NCI-H345 (cell line): ENCODE measurements at places on chromosomes 4 and X.

- DNase-seq, result no peak
These were observed 29.0 kb upstream of the TMEM154 start for GRCh38 chr4:152708796-152709195.

DNA sequence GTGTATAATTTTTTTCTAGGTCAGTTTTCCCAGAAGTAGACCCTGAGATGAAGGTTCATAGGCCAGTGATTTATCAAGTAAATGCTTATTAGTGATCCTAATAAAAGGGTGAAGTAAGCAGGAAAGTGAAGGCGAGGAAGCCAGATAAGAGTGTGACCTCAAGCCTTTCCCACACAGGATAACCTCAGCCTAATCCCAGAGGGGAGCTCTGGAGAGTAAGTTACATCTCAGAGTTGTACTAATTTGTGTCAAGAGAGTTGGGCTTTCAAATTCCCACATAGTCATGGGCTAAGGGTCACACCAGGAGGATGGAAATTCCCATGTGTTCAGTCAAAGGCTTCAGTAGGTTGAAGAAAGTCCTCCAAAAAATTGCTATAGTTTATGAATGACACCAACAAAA lies 191.4 kb downstream of the ADGRA3 start:
- no peak for DNase-seq

- no peak for DNase-seq
These were observed 61.4 kb downstream of the PAPSS1 start for GRCh38 chr4:107658400-107659336.

- DNase-seq, result no peak
These were observed 11.6 kb downstream of the TKTL1 start for GRCh38 chrX:154307202-154307601.

- no peak for DNase-seq
These were observed 31.8 kb downstream of the USP11 start for GRCh38 chrX:47264483-47265173.

- peak; percentile 28 for DNase-seq
These were observed 80.6 kb downstream of the PBDC1 start for GRCh38 chrX:76253432-76253831.

DNA sequence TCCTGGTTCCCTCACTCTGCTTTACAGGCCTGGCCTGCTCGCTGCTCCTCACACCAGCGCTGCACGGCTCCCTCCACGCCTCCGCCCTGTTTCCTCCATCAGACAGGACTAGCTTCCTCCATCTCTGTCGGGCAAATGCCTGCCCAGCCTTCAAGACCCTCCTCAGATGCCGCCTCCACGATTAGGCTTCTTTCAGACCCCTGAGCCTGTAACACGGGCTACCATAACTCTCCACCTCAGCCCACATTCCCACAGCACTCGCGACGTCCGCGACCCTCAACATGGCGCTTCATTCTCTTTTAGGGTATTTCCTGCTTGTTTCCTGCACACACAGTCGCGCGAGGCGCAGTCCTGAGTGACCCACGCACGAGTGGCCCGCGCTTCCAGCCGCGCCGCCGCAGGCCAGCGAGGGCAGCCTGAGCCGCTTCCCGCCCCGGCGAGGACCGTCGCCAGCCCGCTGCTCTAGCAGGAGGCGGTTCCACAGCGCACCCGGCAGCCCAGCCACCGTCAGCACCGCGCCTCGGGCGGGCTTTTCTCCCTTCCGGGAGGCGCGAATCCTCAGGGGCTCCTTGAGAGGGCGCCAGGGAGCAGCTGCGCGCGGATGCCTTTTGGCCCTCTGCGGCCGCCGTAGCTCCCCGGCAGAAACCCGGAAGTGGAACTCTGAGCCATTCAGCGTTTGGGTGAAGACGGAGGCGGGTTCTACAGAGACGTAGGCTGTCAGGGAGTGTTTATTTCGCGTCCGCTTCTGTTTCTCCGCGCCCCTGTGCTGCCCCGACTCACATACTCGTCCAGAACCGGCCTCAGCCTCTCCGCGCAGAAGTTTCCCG lies at the start of gene FRG1:
FRG1 (plus strand) TSS at position 695 of the 827 bp plus-strand sequence. CDS start 138 bp downstream, outside the sequence.
- DNase-seq, result no peak

DNA sequence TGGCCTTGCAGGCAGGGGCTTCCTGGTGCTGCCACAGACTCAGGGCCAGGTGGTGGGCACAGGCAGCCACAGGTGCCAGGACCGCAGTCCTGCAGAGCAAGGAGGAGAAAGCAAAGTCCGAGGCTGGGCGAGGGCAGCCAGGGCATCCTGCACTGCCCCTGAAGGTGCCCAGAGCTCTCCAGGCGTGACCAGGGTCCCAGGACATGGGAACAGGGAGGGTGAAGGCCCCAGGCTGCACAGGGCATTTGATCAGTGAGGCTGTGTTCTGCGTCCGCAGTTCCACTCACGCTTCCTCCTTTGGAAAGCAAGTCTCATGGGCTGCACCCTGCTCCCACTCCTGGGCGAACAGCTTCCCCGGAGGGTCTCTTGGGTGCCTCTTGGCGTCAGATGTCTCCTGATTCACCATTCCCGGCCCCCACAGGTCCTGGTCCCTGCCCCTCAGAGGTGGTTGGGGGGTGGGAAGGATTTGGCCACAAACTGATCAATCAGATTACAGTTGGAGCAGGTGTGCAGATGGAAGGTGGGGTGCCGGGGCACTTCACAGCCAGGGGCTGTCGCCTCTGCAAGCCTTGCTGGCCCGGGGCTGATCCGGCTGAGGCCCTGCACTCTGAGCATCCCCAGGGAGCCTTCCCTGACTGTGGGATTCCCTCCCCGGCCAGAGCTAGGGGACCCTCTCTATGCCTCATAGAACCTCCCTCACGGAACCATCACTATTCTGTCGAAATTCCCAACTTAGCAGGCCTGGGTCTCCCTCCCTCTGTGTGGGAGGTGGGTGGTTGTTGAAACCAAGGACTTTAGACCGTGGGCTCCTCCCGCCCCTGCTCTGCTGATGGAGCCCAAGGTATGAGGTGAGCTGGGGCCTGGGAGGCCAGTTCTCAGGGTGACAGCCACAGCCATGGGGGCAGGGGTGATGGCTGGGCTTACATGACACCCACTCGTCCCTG lies 3.3 kb downstream of the SH3TC1 start:
- no peak for DNase-seq

DNA sequence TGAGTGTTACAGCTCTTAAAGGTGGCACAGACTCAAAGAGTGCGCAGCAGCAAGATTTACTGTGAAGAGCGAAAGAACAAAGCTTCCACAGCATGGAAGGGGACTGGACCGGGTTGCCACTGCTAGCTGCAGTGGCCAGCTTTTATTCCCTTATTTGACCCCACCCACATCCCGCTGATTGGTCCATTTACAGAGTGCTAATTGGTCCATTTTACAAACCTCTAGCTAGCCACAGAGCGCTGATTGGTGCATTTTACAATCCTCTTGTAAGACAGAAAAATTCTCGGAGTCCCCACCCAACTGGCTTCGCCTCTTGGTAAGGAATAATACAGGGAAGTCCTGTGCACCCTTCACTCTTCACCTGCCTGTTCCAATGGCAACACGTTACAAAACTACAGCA lies 1.9 kb upstream of the SHROOM2 start:
- no peak for DNase-seq

GRCh38 chrX:95071621-95072020 lies 1397.6 kb downstream of the FAM133A start:
- peak; percentile 61 for DNase-seq

GRCh38 chrX:38880296-38880854 lies 79.1 kb downstream of the MID1IP1 start:
- peak; percentile 19 for DNase-seq

- DNase-seq, result no peak
These were observed 251.0 kb downstream of the STIM2 start for GRCh38 chr4:27111627-27112026.

- no peak for DNase-seq
These were observed 62.0 kb upstream of the GPRIN3 start for GRCh38 chr4:89369581-89369980.

DNA sequence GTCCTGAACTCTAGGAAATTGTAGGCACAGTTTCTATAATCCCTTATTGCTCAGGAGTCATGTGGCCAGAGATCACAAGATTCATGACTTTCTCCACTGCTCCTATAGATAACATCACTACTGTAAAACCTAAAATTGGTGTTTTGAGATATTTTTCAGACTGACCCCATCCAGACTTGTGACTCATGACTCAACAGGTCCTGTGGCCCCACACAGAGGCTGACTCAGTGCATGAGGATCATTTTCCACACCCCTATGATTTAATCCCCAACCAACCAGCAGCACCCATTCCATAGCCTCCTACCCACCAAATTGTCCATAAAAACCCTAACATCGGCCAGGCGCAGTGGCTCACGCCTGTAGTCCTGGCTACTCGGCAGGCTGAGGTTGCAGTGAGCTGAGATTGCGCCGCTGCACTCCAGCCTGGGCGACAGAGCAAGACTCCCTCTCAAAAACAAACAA lies 13.2 kb upstream of the XIAP start:
- no peak for DNase-seq

DNA sequence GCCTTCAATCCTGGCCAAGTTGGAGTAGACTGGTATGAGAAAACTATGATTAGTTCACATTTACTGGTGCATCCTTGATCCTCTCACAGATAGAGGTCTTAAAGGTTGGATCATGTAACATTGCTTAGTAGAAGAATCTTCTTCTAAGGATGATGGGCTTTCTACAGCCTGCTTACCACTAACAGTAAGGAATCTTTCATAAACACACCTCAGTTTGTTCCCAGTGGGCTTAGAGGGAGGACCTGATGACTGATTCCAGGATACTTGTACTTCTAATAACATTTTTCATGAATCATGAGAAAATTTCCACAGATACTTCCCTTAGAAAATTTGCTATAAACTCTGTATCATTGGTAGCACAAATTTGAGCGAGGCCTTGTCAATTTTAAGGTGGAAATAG lies 40.6 kb downstream of the CCNI start:
- DNase-seq, result no peak

GRCh38 chr4:70946939-70947338 lies 44.8 kb downstream of the MOB1B start:
- DNase-seq, result no peak

DNA sequence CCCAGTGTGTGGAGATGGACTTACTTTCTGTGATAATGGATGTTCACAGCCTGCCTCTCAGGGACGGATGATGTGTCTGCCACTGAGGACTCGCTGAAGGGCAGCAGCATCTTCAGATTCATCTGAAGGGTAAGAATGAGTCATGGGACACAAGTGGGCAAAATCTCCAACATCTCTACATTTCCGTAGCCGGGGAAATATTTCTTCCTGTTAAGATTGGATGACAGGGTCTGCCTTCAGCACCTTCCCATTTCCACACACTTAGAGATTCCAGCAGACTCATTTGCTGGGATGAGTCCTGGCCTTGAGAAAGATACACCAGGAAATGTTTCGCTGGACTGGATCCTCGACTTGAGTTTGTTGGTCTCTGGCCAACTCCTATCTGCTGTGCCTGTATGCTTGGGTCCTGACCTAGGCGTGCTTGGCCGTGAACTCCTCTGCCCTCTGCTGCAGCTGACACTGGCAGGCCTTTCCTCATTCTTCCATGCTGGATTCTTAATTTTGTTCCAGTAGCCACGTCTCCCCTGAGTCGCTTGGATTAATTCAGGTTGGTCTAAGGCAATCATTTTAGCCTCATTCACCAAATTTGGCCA lies 46.5 kb upstream of the SOD3 start:
- no peak for DNase-seq

DNA sequence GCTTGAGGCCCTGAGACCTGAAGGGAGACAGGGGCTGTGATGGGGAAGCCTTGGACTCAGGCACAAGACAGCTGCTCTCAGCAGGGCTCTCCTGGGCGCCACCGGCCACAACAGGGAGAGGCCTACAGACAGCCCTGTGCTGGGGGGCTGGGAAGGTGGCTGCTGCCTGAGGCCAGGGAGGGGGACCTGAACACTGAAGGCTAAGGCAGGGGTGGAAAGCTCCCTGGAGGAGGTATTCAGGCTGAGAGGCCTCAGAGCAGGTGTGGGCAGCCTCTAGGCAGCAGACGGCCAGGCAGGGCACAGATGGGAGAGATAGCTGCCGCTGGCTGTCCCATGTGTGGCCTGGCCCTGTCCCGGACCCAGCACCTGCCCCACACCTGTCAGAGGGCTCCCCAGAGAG lies 33.0 kb downstream of the TACC3 start:
- no peak for DNase-seq

DNA sequence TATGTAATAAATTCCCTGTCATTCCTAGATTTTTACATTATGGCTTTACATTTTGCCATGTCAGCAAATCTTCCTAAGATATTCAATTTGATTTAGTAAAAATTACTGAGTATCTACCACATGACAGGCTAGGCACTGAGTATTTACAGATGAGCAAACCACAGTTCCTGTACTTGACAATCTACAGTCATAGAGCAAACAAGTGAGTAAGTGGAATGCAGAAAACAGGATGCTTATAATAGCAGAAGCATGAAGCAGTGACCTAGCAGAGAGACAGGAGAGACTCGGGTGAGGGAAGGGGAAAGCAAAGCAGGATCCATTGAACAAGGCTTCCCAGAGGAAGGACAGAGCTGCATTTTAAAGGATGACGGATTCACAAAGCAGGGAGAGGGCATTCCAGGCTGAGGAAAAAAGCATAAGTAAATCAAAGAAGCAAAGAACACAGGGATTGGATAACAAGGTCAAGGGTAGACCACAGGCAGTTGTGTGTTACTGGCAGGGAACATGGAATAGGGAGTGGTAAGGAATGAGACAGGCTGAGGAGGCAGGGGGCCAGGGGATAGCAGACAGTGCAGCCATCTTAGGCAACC lies 124.7 kb upstream of the C1QTNF7 start:
- DNase-seq, result no peak

DNA sequence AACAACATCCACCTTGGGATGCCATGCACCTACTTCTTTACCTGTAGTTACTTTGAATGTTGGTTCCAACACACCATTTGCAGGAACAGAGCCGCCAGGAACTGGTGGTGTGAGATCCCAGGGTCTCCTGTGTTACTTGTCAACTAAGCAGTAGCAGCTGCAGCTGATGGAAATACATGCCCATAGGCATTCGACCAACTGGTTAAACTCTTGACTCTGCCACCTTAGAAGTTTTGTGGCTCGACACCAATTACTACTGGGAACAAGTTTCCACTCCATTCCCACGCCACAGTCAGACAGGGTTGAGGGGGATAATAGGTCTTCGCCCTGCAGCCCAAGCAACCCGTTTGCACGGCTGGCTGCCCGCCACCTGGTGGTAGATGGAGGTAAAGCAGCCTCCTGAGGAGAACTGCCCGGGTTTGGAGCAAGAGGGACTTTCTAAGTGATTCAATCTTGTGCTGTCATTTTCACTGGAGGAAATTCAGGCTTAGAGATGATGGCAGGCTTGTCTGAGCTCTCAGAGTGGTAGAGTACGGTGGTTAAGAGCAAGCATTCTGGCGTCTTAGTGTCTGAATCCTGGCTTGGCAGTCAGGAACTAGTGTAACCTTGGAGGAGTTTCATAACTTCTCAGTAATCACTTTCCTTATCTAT lies 119.1 kb upstream of the TRIM2 start:
- DNase-seq, result peak; percentile 29

DNA sequence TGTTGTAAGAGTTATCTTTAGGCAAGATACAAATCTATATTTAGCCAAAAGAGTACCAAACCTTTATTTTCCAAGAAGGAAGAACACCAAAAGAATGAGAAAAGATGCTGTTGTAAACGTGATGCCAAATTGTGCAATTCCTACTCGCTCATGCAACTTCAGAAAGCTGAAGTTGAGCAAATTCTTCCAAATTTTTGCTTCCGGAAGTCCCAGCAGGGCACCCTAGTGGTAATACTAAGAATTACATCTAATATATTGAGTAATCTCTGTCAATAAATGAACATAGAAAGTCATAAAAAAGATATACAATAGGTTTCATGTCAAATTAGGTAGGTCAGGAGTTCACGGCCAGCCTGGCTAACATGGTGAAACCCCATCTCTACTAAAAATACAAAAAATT lies 36.0 kb upstream of the SMARCAD1 start:
- DNase-seq, result no peak

- DNase-seq, result no peak
These were observed 205.3 kb downstream of the ARAP2 start for GRCh38 chr4:36039026-36039425.

GRCh38 chrX:19382555-19383145 lies 38.9 kb downstream of the PDHA1 start:
- DNase-seq, result peak; percentile 62
